ENCODE measurements at places on chromosomes 1 and 21.

DNA sequence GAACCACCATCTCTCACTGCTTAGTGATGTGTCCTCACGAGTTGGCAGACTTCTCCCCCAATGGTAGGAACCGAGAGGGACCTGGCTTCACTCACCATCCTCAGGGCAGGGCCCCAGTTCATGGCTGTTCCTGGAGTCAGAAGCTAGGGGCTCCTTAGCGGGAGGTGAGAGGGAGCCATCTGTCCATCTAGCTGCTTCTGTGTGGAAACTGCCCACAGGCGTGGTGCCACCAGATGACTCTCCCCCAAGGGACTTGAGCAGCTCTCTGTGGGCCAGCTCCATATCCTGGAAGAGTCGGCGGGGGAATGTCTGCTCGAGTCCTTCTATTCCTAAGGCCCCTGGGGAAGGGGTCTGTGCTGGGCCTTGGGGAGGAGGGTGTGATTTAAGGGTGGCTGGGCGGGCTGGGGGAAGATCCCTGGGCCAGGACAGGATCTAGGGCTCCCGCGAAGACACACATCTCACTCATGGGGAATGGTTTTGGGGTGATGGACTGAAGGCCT lies 16.3 kb downstream of the LRRC71 start:
- DNase-seq, result no peak

- no peak for DNase-seq
Observed at GRCh38 chr1:189151361-189151760, 1326.3 kb downstream of the BRINP3 start.

DNA sequence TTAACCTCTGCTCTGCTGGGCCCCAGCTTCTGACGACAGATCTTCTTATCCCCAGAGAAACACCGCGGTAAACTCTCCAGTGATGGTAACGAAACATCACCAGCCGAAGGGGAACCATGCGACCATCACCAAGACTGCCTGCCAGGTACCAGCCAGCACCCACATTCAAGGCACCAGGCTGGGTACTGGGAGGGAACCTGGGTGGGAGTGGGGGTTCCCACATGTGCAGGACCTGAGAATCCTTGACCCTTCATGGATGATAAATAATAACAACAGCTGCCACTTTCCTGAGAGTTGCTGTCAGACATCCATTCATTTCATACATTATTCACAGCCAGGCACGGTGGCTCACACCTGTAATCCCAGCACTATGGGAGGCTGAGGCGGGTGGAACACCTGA lies 20.8 kb downstream of the DRAXIN start:
- DNase-seq, result no peak

DNA sequence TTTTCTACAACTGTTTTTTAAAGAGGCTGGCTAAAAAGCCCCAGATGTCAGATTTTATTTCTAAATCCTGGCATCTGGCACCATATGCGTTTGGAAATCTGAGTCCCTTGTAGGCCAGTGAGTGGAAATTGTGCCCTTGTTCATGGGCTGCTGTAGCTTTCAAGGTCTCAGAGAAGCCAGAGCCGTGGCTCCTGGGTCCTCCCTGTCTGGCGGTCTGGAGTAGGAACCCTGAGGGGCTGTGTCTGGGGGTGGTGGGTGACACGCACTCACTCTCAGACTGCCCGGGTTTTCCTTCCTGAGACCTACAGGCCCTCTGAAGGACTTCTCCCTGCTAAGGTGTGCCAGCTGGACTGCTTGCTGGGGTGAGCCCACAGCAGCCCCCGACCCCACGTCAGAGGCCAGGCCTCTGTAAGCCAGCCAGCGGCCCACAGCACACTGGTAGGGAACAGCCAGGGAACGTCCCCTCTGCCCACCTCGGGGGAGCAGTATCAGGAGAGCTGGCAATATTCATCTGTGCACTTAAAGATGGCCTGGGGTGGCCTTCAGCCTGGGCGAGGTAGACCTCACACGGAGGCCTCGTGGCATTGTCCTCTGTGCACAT lies 151.5 kb downstream of the PEX14 start:
- DNase-seq, result no peak

- DNase-seq, result no peak
Observed at GRCh38 chr21:28138272-28138671, 854.4 kb downstream of the LTN1 start.

GRCh38 chr1:231836227-231836893 lies 209.8 kb downstream of the DISC1 start:
- DNase-seq, result no peak

DNA sequence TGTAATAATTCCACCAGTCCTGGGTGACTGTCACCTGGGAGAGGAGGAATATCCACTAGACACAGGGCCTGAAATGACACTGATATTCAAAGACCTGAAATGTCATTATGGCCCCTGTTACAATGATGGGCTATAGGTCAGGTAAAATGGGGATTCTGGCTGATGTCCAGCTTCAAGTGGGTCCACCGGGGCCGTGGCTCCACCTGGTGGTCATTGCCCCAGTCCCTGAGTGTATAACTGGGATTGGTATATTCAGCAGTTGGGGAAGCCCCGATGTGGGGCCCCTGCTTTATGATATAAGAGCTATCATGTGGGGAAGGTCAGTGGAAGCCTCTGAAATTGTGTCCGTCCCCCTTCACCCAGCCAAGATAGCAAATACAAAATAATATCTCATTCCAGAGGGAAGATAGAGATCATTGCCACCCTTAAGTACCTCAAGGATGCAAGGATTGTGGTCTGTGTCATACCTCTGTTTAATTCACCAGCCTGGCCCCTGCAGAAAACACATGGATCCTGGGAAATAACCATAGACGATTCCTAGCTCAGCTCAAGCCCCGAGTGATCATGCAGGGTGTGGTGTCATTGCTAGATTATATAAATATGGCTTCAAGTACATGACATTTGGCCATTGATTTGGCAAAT lies 19.4 kb downstream of the PLEKHO1 start:
- peak; percentile 24 for DNase-seq

Data from mammary epithelial cell (primary cell).